Stimulated activated CD4-positive, alpha-beta T cell treated with anti-CD3 and anti-CD28 coated beads, Interleukin-1b, Interleukin-23, amount 100 ng/mL, for 4 hours (primary cell): ENCODE measurements at places on chromosomes 4 and X.

DNA sequence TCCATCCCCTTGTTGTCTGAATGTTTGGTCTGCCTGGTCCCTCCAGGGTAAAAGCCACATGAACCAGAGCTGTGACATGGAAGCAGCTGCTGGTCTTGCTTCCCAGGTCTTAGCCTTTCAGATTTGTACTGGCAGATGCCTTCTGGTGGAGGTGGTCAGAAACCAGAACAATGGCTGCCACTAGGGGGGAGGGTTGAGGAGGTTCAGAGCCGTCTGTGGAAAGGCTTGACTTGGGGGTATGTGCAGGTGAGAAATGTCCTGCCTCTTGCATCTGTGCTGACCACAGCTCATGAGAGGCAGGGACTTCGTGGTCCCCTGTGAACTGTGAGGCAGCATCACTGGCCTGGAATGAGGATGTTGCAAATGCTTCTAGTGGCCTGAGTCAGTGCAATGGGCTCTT, 144.2 kb upstream of the WDR1 start:
- DNase-seq: no peak

- DNase-seq: no peak
Measured at GRCh38 chr4:41485041-41485440, 52.9 kb upstream of the LIMCH1 start.

- no peak for DNase-seq
Measured at GRCh38 chrX:121301356-121301755, 253.9 kb downstream of the GLUD2 start.

DNA sequence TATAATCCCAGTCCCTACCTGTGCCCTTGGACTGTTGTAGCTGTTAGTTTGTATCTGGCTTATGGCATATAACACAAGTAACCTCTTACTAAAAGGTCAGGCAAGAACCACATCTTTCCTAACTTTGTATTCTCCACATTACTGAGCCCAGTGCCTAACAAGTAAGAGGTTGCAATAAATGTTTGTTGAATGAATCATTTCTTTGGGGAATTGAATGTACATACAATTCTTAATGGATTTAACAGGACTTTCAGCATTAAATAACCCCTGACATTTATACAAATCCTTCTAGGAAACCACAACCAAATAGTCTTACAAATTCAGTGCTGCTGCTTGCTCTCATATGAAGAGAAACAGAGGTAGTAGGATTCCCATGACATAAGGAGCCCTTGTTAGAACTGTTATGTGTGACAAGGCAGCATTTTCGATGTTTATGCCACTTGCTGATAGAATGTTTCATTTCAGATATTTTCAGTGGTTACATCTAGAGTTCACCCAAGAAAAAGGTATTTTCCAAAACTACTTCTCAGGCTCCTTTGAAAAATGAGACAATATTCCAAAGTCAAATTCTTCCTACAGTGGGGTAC, 62.0 kb downstream of the MBNL3 start:
- no peak for DNase-seq

DNA sequence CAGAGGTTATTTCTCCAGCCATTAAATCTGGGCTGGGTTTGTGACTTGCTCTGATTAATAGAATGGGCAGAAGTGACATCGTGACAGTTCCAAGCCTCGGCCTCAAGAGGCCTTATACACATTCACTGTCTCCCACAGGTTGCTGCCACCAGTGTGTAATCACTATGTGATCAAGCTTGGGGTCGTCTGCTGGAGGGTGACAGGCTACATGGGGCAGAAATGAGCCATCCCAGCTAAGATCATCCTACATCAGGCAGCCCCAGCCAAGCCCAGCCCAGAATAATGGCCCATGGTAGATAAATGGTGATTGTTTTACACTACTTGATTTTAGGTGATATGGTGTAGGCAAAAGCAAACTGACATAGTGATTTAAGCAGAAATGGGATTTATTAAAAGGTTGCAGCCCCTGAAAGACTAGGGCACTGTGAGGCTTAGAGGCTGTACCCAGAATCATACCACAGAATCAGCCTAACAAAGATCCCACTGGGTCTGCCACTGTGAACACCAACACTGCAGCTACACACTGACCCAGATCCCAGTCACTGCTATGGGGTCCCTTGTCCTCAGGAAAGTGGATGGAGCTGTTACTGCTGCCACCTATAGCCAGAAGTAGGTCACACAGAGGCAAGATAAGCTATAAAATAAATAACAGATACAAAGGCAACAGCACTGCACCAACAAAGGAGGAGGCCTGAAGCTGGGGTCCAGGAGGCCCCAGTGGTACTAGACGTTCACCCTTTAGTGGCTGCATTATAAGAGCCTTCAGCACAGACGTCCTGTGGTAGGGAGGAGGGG, 159.6 kb upstream of the RBPJ start:
- DNase-seq: no peak

DNA sequence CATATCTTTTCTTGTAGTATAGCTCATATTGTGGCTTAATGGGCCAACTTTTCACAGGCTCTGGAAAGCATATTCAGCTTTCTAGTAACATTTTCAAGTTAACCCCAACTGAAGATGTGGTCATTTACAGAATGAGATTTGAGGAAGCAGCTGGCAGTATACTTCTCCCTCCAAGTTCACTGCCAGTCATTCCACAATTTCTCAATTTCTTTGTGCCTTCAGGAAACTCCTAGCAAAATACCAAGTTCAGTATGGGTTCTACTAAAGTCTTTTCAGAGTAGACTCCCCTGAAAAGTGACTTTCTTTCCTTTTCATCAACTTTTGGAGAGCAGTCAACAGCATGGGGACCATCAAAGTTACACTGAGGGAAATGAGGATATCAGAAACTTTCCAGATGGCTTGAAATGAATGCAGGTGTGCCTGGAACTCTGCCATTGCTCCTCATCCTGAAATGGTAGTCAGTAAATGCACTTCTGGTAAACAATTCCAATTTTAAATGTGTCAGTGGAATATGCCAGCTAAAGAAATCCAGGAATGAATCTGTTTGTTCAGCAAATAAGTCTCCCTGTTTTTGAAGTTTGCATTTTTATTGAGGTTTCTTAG, 81.5 kb upstream of the TEX13D start:
- no peak for DNase-seq

GRCh38 chr4:147965873-147966272, 234.0 kb downstream of the ARHGAP10 start:
- no peak for DNase-seq

DNA sequence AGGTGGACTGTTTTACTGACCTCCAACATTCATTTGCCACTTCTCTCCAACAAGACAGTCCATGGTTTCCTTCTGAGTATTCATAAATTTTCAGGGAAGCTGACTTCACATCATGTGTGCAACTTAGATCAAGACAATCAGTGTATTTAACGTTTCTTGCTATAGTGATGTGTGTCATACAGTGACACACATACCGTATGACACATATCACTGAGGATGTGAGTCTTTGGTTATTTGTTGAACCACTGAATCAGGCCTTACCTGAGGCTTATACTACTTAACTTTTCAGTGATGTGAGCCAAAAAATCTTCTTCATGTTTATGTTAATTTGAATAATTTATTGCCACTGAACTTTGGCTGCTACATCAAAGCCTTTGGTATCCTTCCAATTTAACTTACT, 166.8 kb downstream of the BMPR1B start:
- no peak for DNase-seq

DNA sequence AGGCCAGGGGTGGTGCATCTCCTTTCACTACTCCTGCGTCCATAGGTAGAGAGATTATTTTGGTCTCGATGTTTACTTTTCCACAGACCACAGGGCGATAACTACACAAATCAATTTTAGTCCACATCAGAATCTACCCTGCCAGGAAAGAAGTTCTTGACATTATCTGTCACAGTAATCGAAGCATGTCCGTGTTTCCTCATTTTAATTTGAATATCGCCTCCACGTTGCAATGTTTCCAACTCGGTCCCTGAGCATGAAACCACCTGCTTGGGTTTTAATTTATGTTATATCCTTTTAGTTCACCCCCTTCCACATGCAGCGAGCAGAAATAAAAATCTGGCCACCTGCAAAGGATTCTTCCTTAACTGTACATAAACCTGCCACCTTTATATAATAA, 100.1 kb upstream of the ATXN3L start:
- no peak for DNase-seq

DNA sequence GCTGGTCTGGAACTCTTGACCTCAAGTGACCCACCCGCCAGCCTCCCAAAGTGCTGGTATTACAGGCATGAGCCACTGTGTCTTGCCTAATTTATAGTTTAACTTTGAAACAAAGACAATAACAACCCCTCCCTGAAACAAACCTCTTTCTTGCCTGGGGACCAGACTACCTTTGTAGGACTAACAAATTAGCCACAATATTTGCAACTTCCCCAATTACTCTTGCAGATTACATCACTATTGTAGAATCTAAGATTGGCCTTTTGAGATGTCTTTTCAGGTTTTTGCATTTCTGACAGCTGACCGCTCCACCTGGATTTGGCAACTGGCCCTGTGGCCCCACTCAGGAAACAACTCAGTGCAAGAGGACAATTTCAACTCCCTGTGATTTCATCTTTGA, 84.8 kb downstream of the AKAP4 start:
- no peak for DNase-seq

DNA sequence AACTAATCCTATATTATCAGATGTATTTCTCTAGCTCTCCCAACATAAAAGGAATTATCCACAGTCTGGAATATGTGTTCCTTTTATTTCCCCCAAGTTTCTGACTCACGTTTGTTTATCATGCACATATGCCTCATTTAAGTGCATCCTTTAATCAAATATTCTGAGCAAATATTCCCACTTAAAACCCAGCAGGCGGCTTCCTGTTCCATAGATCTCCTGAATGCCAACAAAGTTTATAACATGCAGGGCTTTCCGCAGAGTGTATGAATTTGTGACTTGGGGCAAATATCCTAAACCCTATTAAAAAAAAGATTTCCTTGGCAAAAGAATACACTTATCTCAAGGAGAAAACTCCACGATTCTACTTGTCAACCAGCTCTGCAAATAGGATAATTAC, 16.9 kb downstream of the GLRA2 start:
- DNase-seq: no peak

DNA sequence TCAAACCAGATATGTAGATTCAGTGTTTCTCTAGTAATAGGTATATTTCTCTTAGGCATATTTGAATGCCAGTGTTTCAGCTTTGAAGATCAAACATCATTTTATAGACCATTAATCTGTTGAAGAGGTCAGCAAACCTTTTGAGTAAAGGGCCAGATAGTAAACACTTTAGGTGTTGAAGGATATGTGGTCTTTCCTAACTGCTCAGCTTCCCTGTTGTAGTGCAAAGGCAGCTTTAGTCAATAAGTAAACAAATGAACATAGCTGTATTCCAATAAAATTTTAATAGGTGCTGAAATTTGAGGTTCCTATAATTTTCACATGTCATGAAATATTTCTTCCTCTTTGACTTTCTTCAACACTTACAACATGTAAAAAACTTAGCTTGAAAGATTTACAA, 201.6 kb downstream of the ADGRL3 start:
- DNase-seq: no peak

DNA sequence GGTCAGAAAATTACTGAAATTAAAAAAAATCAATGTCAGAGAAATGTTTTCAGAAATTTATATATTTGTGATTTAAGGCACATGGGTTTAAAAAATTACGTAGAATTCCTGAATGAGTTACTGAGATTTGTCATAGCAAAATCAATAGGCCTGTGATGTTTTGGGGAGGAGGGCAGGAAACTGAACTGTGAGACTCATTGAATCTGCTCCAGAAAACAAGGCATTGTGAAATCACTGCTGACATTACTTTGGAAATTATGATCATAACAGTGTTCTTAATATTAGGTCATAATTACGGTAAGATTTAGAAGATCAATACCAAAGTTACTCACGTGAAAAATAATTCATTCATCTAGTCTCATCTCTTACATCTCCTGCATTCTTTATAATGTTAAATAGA, 5.3 kb downstream of the FGF5 start:
- no peak for DNase-seq

DNA sequence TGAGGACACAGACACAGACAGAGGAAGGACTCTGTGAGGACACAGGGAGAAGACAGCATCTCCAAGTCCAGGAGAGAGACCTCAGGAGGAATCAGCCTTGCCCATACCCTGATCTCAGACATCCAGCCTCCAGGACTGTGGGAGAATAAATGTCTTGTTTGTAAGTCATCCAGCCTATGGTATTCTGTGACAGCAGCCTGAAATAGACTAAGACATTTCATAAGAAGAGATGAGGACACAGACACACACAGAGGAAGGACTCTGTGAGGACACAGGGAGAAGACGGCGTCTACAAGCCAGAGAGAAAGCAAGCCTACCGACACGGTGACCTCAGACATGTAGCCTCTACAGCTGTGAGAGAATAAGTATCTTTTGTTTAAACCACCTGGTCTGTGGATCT, 112.1 kb downstream of the DHRSX start:
- DNase-seq: no peak

DNA sequence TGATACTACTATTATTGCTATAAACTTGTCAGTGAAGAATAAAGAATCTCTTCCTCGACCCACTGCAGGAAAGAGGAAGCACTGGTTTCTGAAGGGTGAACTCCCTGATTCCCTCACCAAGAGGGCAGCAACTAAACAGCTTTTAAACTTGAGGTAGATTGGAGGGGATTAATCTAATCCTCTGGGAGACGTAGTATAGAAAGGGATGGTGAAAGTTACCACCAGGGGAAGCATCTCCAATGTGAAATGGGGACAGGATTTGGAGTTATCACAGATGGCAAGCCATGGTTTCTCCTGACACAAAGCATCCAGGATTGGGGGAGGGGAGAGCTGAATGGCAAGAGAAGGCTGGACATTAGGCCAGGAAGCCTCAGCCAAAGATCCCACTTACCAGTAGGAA, 62.7 kb upstream of the PTPN13 start:
- no peak for DNase-seq

GRCh38 chr4:114017120-114017917, 37.9 kb upstream of the ARSJ start:
- DNase-seq: no peak

- DNase-seq: no peak
Measured at GRCh38 chr4:165359506-165359905, 19.3 kb upstream of the CPE start.

GRCh38 chrX:111519215-111519614, 7.8 kb downstream of the SERTM2 start:
- no peak for DNase-seq

DNA sequence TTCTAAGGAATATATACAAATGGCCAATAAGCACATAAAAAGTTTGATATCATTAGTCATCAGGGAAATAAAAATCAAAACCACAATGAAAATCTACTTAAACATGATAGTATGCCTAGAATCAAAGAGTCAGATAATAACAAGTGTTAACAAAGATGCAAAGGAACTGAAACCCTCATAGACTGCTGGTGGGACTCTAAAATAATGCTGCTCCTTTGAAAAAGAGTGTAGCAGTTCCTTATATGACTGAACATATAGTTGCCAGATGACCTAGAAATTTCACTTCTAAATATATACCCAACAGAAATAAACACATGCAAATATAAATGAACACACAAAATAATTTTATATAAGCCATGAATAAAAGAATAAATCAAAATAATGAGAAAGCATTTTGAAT, 205.1 kb upstream of the CTSO start:
- no peak for DNase-seq

GRCh38 chr4:2755821-2756690, at the start of gene TNIP2:
Gene TNIP2, minus strand, starts transcription at chr4:2756336. Its CDS starts 47 bp downstream, at chr4:2756289.
- peak; percentile 70 for DNase-seq
